ENCODE measurements at places on chromosomes 2 and 18. TPM values are rescaled to one million over a fixed set of nuclear protein-coding genes. Genes with fewer than 3 reads are reported as not detected.

Gene NEB
- 0.55 TPM for total RNA-seq

Gene MAL
- total RNA-seq = 3.9 TPM

Gene ASB18
- total RNA-seq = 3.8 TPM

Gene CFAP53
- not detected for total RNA-seq

Gene COL5A2
- 8.1 TPM for total RNA-seq

GRCh38 chr2:226398580-226398979 is 401.0 kb downstream of the IRS1 start:
- DNase-seq = no peak

DNA sequence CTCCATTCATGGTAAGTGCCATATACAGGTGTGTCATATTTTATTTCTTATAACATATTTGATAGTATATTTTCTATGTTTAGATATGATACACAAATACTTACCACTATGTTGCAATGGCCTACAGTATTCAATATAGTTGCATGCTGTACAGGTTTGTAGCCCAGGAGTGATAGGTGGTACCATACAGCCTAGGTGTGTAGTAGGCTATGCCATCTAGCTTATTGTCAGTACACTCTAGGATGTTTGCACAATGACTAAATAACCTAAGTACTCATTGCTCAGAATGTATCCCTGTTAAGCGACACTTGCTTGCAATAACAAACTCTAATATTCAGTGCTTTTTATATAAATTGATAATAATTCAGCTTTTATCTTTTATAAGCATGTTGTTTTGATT is 563.1 kb upstream of the LINC00305 start:
- no peak for DNase-seq

DNA sequence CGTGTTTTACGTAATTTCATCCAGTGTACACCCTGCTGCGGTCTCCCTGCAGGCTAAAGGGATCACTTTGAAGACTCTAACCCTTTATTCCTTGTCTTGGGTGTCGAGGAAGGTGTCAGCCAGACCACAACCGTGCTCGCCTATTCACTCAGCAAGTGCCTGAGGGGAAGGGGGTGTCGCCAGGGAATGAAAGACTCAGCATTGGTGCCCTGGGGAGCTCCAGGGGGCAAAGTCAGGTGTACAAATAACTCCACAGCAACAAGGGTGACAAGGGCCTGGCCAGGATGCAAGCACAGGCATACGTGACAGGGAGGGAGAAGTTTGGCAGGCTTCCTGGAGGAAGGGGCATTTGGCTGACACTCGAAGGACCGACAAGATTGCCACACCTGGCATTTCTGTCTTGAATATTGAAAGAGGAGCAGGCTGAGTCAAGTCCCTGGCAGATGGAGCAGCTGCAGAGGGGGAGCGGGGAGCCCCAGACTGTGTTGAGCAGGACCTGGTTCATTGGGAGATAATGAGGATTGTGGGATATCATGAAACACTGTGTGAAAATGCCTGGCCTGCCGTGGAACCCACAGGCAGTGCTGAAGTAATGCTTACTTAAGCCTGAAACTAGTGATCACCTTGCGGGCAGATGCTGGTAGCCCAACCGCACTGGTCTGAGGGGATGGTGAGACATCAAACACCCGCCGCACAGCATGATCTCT is 93.9 kb downstream of the RHOB start:
- DNase-seq = no peak

DNA sequence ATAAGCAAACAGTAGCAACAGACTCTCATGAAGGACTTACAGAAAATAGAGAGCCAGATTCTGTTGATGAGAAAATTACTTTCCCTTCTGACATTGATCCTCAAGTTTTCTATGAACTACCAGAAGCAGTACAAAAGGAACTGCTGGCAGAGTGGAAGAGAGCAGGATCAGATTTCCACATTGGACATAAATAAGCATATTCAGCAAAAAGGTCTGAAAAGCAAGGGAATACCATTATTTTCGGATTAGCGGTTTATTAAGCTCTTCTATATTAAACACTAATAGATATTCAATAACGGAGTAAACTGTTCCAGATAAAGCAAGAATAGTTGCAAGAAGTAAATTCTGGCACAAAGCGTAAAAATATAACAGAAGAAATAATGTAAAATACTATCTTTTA is 25.0 kb downstream of the POLI start:
- DNase-seq = no peak

GRCh38 chr2:29469516-29469915 is 354.3 kb downstream of the CLIP4 start:
- no peak for DNase-seq

DNA sequence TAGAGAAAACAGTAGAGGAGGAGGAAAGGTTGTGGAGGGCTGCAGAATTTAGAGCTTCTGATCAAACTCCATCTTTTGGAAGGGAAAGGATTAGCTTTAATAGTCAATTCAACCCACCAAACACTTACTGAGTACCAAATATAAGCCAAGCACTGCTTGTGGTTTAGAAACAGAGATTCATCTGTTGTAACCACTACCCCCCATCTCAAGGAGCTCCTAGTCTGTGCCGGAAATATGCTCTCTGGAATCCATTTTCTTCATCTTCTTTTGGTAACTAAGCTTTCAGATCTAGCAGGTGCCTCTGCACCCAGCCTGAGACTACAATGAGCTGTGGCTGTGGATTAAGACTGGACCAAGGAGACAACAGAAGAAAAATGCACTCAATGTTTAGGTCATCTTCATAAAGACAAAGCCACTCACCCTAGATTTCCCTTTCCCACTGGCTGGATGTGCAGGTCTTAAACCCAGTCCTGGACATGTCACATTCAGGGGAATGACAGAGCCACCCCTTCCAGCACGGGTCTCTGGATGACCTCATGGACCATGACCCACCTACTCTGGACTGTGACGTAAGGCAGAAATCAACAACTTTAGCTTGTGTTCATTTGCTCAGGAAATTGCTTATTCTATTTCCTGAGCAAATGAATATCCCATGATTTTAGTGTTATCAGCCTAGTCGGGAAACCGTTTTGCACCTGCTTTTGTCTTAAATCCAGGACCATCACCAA is 52.9 kb downstream of the EPB41L3 start:
- no peak for DNase-seq

DNA sequence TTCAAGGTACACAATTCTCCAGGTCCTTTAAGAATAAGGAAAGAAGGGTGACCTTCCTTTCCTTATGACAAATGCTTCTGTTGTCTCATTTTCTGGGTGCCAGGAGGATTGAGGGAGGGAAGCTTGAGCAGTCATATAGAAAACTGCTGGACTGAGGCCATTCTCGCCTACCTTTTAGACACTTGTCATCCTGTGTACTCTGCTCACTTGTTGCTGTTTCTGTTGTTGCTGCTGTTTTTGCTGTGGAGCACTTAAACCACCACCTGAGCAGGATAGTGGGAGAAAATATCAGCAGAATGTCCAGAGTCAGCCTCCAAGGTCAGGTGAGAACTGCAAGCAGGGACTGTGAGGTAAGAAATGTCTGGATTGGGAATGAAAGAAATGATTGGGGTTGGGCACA is 2.8 kb downstream of the DNAJC5G start:
- DNase-seq = no peak

- no peak for DNase-seq
Measured at GRCh38 chr2:45415534-45416123, 195.4 kb downstream of the SRBD1 start.

- DNase-seq = peak; percentile 54
Measured at GRCh38 chr2:132489150-132489549, 72.5 kb downstream of the GPR39 start.

GRCh38 chr2:158042245-158042644 is 59.4 kb upstream of the UPP2 start:
- no peak for DNase-seq

- DNase-seq = no peak
Measured at GRCh38 chr2:206798000-206798399, 32.6 kb downstream of the FASTKD2 start.

DNA sequence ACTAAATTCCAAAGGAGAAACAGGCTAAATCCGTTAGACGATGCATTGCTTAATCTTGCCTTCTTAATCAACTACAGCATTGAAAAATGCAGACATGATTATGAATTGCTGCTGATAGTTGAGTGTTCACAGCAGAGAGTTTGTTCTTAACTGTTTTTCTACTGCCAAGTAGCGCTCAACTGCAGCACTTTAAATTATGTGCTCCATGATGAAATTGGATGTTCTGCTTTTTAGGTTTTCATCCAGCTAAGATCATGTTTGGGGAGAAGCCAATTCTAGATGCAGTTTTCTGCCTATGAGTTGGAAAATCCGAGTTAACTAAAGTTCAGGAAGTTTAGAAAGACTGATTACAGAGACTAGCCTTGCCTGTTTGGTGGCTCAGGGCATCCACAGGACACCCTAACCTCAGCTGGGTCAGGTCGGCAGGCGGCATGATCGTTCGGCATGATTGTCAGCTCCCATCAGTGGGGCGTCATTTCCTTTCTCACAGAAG is 119.4 kb upstream of the PIEZO2 start:
- DNase-seq = no peak
